ENCODE measurements at places on chromosomes 7 and 10.

DNA sequence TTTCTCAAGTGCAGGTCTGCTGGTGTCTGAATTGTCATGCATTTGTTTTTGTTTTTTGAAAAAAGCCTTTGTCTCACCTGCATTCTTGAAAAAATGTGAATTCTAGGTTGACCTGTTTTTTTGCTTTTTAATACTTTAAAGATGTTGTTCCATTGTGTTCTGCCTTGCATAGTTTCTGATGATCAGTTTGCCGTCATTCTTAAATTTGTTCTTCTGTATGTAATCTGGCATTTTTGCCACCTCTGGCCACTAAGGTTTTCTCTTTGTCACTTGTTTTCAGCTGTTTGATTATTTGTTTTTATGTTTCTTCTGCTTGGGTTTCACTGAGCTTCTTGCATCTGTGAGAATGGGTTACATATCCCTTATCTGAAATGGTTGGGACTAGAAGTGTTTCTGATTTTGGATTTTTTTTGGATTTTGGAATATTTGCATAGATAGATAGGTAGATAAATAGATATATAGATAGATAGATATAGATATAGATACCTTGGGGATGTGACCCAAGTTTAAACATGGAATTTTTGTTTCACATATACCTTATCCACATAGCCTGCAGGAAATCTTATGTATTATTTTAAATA lies 16.5 kb downstream of the MGMT start:
- no peak for DNase-seq

- DNase-seq = no peak
These were observed 3.6 kb downstream of the HELLS start for GRCh38 chr10:94549221-94549620.

DNA sequence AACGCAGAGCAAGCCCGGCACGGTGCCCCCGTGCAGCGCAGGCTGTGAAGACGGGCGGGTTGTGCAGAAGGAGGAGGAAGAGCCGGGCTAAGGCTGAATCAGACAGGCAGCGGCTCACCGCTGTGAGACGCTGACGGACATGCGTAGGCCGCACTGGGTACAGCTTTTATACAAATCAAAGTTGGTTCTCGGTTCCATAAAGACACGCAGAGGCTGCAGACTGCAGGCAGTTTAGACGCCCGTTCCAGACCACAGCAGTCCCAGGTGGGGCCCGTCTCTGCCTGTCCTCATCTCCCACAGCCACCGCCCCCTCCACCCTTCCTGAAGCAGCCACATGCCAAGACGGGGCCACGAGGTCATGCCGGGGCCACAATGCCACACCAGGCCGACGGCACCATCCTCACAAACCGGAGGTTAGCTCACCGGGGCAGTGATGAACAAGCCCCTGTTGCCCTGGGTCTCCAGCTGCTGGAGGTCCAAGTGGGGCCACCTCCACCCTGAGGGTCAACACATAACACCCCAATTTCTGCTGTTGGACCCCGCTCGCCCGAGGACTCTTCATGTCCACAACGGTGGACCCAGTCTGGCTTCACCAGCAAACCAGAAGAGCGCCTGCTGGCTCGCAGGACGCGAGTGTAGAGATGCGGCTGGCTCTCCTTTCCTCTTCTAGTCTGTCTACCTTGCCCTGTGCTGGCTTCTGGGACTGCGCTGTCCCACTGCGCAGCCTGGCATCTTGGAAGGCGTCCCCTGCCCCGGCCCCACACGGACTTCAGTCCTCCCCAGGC lies 227.2 kb downstream of the ELFN1 start:
- DNase-seq = no peak

GRCh38 chr7:156903232-156903909 lies 10.4 kb upstream of the LMBR1 start:
- no peak for DNase-seq

- DNase-seq = no peak
These were observed 194.4 kb upstream of the RNF32 start for GRCh38 chr7:156445997-156446761.

Measured in cortex of kidney (tissue), 1 donor.